ENCODE measurements at places on chromosomes 7 and 10.

DNA sequence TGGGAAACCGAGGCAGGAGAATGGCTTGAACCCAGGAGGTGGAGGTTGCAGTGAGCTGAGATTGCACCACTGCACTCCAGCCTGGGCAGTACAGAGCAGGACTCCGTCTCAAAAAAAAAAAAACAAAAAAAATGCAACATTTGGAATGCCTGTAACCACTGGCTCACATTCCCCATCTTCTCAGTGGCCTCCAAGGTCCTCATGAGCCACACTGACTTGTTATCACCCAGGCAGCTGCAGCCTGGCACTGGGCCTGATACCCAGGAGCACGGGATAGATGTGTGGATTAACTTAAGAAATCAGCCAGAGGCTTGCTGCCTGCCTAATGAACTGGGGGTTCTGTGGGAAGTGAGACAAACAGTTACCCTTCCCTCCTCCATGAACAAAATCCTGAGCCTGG lies 23.0 kb downstream of the JCAD start:
- DNase-seq: no peak

DNA sequence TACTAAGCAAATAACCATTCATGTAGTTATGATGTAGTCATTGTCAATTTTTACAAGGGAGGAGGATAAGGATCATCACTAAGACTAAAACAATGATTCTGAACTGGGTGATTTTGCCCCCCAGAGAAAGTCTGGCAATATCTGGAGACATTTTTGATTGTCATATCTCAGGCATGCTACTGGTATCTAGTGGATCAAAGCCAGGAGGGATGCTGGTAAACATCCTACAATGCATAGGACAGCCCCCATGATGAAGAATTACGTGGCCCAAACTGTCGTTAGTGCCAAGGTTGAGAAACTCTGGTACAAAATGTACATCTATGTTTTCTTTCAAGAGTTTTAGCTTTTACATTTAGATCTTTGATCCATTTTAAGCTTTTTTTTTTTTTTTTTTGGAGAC lies 57.3 kb downstream of the GBF1 start:
- no peak for DNase-seq

GRCh38 chr7:70616821-70617220 lies 515.1 kb upstream of the GALNT17 start:
- DNase-seq: no peak

GRCh38 chr7:144437370-144438191 lies 34.1 kb upstream of the NOBOX start:
- DNase-seq: peak; percentile 28

DNA sequence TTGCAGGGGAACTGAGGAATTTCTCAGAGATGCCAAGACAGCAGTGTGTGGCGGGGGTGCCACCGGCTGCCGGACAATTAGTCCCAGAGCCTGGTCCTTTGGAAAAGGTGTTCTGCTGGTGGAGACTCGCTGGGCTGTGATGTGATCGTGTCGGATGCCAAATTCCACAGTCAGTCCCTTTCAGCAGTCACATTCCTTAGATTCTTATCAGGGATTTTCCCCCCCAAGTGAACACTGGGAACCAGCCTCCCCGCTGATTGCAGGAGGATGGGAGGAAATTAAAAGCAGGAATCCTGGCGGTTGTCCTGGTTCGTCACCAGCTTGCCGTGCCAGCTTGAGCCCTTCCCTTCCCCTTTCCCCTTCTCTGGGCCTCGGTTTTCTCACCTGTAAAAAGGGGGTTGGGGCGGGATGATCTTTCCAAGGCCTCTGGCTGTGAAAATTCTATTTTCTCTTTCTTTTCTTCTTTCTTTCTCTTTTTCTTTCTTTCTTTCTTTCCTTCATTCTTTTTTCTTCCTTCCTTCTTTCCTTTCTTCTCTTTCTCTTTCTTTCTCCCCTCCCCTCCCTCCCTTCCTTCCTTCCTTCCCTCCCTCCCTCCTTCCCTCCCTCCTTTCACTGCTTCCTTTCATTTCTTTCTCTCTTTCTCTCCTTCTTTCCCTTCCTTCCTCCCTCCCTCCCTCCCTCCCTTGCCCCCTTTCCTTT lies 39.6 kb downstream of the COL26A1 start:
- DNase-seq: no peak

DNA sequence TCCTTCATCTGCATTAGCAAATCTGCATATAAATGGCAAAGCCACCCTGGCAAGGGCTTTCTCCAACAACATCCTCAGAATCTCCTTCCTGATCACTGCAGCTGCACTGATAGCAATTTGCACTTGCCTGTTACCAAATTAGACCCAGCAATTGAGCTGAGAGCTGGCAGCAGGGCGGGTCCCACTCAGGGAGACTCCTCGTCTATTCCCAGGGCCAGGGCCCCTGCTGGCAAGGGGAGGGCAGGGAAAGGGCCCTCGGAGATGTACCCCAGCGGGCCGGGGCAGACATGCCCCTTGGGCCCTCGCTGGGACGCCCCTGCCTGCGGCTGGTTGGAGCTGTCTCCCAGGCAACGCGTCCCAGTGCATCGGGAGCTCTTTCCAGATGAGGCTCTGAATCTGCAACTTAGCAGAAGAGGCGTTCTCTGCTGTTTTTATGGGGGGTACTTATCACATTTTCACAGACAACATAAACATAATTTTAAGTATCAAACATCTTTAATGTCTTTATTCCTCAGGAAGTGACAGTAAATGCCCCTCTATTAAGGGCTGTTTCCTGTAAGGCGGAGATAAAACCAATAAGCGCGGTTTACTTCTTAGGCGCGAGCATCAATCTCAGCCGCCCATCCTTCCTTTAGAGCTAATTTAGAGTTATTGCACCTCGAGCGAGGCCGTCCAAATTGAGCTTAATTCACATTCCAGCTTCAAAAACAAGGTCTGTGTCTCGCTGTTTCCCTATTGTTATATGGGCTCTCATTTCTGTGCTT lies 249.0 kb upstream of the PPP2R2D start:
- DNase-seq: no peak

GRCh38 chr7:28939844-28940544 lies 18.1 kb downstream of the TRIL start:
- no peak for DNase-seq

DNA sequence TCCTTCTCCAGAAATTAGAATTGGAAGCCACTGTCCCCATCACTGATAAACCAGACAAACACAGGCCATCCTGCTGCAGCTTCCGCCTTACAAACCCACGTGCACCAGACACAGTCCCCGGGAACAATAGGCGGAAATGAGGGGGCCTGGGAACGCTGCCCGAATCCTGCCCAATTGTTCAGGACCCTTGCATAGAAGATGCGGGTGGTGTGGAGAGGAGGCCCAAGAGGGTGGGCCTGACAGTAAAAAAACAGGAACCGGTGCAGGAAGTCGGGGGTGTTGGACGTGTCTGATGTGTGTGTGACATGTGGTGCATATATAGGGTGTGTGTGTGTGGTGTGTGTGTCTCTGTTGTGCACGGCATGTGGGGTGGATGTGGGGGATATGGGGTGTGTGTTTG lies 26.5 kb upstream of the CHST15 start:
- no peak for DNase-seq

GRCh38 chr7:12357508-12357907 lies 46.2 kb downstream of the VWDE start:
- no peak for DNase-seq

- no peak for DNase-seq
These were observed 53.6 kb upstream of the TMEM106B start for GRCh38 chr7:12157517-12157916.

- DNase-seq: no peak
These were observed 98.5 kb downstream of the POLR1F start for GRCh38 chr7:19610194-19610943.

- DNase-seq: no peak
These were observed 45.7 kb downstream of the ICA1 start for GRCh38 chr7:8216334-8216690.

- no peak for DNase-seq
These were observed 134.1 kb downstream of the FZD1 start for GRCh38 chr7:91398341-91398740.

DNA sequence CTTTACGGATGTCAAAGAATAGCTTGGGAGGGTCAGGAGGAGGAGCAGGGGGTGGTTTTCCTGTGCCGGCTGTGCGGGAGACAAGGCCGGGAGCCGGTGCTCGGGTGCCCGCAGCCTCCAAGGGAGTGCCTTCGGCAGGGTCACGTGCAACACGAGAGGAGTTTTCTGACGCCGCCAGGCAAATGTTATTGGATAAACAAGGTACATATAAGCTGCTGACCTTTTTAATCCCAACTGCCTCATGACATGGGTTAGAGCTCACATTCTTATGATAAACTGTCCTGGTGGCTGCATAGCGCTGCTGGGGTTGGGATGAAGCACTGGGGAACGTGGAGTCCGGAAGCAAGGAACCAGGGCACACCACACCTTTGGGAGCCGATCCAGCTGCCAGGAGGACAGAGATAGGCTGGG lies 124.8 kb upstream of the PDLIM1 start:
- no peak for DNase-seq

GRCh38 chr7:99806839-99807478 lies 20.9 kb upstream of the CYP3A43 start:
- no peak for DNase-seq

DNA sequence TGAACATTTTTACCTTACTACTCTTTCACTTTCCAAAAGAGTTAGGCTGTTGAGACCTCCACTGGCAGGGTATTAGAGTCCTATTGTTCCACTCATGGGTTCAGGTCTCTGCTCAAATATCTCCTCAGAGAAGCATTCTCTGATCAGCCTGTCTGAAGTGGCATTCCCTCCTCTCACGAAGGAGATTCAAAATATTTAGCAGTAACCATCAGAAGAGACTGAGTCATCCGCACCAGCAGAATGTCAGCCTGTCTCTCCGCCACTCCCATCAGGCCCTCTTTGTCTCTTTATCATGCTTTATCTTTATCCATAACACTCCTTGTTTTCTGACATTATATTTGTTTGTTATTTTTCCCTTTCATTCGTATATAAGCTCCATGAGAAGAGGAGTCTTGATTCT lies 79.1 kb downstream of the AASS start:
- no peak for DNase-seq

GRCh38 chr7:47347346-47347745 lies 234.6 kb downstream of the TNS3 start:
- DNase-seq: no peak

DNA sequence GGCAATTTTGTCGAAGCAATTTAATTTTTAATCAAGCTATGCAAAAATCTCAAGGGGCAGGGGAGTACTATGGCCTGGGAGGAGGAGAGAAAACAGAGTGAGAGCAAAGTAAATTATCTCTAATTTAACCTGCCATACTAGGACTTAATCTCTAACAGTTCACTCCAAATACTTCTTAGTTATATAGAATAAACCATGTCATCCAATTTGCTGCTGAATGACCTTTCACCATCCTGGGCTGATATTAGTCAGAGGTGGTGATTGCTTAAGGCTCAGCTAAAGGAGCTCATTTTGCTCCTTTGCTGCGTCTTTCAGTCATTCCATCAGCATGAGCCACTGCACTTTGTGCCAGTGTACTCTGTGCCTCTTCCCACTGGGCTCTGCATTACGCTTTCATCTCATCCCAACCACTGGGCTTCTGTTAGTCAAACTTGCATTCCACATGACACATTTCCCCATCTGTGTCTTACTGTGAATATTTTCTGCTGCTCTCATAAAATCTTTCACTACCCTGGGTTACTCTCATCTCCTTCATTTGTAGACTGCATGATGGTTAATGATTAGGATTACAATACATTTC lies 84.3 kb downstream of the CD36 start:
- no peak for DNase-seq

DNA sequence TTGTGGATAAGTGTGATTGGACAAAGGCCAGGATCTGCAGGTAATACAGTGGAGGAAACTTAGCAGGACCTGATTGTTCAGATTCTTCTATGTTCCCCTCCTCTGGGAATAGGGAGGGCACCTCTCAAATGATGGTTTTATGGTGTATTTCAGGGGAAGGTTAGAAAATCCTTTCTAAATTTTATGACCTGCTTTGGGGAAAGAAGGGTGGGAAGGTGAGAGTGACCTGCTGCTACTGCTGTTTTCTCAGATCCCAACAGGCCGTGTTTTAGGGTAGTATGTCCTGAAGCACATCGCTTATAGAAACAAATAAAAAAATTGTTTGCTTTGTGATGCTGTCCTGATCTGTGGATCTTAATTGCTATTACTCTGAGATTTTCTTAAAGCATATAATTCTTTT lies 404.1 kb upstream of the GALNT17 start:
- no peak for DNase-seq

GRCh38 chr7:19932549-19933249 lies 159.3 kb upstream of the TMEM196 start:
- no peak for DNase-seq

- no peak for DNase-seq
These were observed 11.9 kb downstream of the SFXN4 start for GRCh38 chr10:119153661-119154060.

DNA sequence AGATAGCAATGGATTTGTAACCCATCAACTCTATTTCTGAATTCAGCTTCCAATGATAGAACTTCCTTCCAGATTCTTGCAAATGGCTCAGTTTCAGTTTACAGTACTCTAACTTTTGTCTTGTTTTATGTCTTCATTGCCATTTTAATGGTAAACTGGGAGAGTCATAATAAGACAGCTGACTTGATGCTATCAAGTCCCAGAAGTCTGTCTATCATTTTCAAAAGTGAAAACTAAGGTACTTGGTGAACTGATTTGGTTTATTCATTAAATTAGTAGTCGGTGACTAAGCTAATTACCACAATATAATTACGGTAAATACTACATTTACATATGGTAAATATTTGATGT lies 25.0 kb downstream of the RTKN2 start:
- no peak for DNase-seq

GRCh38 chr10:76205361-76205760 lies 773.9 kb downstream of the LRMDA start:
- no peak for DNase-seq

DNA sequence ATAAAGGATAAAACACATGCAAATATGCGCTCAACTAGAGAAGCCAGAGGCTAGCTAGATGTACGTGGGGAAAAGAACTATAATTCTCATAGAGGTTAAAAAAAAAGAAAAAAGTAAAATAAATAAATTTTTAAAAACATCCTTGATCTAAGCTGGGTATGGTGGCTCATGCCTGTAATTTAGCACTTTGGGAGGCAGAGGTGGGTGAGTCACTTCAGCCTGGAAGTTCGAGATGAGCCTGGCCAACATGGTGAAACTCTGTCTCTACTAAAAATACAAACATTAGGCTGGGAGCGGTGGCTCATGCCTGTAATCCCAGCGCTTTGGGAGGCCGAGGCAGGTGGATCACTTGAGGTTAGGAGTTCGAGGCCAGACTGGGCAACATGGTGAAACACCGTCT lies 18.6 kb upstream of the HSPA12A start:
- DNase-seq: no peak

- DNase-seq: no peak
These were observed 118.6 kb upstream of the RET start for GRCh38 chr10:42958142-42958868.

GRCh38 chr7:29360633-29361625 lies 166.4 kb downstream of the CHN2 start:
- DNase-seq: no peak

- no peak for DNase-seq
These were observed 8.3 kb upstream of the ASZ1 start for GRCh38 chr7:117435475-117436043.

DNA sequence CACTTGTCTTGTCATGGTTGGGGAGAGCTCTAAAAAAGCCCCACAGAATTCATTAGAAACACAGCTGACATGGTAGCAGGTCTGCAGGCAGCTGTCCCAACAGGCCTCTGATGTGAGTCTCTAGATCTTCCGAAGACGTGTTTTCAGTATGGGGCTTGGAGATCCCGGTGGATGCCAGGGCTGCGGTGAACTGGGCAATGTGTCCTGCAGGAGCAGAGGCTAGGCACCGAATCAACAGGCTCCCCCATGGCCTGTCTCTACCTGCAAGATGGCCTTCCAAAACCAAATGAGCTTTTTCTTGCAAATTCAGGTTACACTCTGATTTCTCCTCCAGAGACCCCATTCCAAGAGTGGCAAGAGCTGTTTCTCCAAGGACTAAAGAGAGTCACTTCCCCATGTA lies 2.9 kb downstream of the CPXM2 start:
- no peak for DNase-seq

Data from stimulated activated CD8-positive, alpha-beta memory T cell treated with anti-CD3 and anti-CD28 coated beads, Interleukin-2, amount 100 ng/mL, for 48 hours (primary cell).